ENCODE measurements at places on chromosomes 4 and X.

DNA sequence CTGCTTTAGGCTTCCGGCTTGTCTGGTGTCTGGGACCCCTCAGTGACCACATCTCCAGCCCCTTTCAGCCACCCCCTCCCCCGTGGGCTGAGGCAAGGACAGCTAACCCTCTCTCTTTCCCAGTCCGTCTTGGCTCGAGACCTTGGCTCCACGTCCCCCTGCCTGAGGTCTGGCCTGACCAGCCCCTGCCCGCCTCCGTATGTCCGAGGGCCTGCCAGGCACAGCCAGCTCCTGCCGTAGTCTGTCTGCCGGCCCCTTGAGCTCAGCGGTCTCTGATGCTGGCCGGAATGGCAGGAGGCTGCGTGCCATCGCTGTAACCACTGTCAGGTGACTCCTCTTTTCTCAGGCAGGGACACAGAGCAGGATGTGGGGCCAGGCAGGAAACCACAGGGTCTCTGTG is 73.3 kb upstream of the LRPAP1 start:
- DNase-seq: no peak

DNA sequence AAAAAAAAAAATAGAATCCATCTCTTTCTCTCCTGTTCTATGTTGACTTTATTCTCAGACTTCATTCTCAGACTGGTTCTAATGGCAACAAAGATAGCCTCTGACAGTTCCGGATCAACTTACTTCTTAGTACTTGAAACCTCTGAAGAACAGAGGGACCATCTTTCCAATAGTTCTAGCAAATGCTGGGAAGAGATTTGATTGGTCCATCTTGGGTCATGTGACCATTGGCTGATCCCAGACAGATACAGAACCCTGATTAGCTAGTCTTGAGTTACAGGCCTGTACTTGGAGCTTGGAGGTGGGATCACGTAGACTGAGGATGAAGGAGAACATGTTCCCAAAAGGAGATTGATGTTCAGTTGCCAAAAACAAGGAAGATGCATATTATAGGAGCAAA is 66.9 kb upstream of the STIM2 start:
- DNase-seq: no peak

GRCh38 chrX:30637874-30638815 is 15.1 kb upstream of the GK start:
- DNase-seq: no peak

- no peak for DNase-seq
Observed at GRCh38 chrX:22467571-22467970, 194.9 kb downstream of the CBLL2 start.

GRCh38 chrX:151902813-151903591 is 9.7 kb upstream of the MAGEA4 start:
- DNase-seq: no peak

Data from head of caudate nucleus (tissue), 42 donors.